Astrocyte (in vitro differentiated cells and primary cell): ENCODE measurements at places on chromosomes 16 and 17. TPM values are rescaled to one million over a fixed set of nuclear protein-coding genes. Genes with fewer than 3 reads are reported as not detected.

GRCh38 chr16:29686740-29687332 is 7.9 kb downstream of the QPRT start:
- DNase-seq: no peak

- DNase-seq: no peak
Measured at GRCh38 chr16:2829501-2830354, at the start of gene ZG16B. ZG16B (plus strand) TSS chr16:2830303; CDS start chr16:2830442, 139 bp downstream.

GRCh38 chr16:69048328-69049120 is 56.9 kb upstream of the HAS3 start:
- DNase-seq: no peak

DNA sequence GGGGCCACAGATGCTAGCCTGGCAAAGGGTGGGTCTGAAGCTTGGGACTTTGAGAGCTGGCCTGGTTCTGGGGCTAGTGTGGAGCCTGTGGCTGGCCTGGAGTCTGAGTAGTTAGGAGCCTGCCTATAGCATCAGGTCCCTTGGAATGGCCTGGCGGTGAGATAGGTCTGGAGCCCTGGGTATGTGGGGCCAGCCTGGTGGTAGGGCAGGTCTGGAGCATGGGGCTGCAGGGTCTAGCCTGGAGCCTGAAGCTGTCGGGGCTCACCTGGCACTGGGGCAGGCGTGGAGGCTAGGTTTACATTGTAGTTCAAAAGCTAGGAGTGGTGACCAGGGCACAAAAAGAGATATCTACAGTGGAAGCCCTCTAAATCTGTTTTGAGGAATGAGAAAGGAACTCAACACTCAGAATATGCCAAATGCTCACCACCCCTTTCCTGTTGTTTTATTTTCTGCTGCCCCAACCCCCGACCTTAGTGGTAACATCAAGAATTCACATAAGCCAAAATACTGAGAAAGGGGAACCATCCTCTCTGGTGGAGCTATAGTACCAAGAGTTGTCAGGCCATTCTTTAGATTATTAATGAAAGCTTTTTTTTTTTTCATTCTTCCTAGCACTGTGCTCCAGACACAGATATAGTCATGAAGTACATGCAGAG is 100.3 kb downstream of the TANC2 start:
- no peak for DNase-seq

The CFAP119 gene
- total RNA-seq: 4.0 and 4.1 TPM in 2 replicates

The FKBP10 gene
- 446 and 584 TPM in 2 replicates for total RNA-seq

The SHISA6 gene
- total RNA-seq: not detected in 2 replicates

DNA sequence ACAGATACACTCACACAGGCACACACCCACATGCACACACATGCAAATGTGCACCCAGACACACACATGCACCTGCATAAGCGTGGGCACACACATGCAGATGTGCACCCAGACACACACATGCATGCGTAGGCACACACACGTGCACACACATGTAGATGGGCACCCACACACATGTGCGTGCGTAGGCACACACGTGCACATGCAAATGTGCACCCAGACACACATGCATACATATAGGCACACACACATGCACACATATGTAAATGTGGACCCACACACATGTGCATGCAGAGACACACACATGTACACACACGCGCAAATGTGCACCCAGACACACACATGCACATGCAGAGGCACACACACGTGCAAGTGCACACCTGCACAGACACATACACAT is 60.3 kb downstream of the MRM1 start:
- DNase-seq: no peak

- DNase-seq: no peak
Measured at GRCh38 chr17:53894591-53894990, 71.9 kb downstream of the KIF2B start.

DNA sequence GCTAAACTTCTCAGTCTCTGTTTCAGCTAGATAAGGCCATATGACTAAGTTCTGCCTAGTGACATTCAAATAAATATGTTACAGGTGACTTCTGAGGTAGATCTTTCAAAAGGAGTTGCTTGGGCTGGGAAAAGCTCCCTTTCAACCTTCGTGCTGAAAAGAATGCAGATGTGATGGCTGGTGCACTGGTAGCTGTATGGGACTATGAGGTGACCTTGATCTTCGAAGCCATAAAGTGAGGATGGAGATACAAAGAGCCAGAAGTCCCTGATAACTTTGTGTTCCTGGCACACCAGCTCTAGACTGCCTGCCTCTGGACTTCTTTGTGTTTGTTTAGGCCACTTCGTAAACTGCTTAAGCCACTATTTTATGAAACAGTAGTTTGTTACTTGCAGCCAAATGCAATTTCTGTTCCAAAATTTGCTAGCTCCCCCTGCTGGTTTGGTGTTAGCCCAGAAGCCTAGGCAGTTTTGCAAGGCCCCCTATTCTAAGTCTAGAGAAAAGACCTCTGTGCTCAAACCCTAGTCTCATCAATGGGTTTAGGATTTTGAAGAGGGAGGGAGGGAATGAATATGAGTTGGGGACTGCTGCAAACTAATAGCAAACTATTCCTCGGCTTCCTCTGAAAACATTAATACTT is 23.3 kb upstream of the ERCC4 start:
- DNase-seq: no peak

GRCh38 chr16:87028481-87029320 is 288.5 kb downstream of the C16orf95 start:
- no peak for DNase-seq

The FSCN2 gene
- 5.6 and 8.0 TPM in 2 replicates for total RNA-seq

DNA sequence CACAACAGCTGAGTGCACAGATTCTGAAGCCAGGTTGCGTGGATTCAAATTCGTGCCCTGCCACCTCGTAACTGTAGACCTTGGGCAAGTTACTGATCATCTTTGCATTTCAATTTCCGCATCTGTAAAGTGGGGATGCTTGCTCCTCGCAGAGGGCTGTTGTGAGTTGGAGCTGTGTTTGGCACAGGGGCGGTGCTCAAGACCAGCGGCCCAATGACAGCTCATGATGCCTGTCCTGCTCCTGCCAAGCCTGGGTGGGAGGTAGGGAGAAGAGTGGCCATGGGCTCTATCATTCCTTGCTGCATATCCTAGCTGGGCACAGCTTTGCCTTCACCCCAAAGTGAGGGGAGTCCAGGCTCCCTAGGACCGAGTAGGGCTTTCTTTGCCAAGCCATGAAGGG is 12.6 kb downstream of the NXPH3 start:
- DNase-seq: no peak

DNA sequence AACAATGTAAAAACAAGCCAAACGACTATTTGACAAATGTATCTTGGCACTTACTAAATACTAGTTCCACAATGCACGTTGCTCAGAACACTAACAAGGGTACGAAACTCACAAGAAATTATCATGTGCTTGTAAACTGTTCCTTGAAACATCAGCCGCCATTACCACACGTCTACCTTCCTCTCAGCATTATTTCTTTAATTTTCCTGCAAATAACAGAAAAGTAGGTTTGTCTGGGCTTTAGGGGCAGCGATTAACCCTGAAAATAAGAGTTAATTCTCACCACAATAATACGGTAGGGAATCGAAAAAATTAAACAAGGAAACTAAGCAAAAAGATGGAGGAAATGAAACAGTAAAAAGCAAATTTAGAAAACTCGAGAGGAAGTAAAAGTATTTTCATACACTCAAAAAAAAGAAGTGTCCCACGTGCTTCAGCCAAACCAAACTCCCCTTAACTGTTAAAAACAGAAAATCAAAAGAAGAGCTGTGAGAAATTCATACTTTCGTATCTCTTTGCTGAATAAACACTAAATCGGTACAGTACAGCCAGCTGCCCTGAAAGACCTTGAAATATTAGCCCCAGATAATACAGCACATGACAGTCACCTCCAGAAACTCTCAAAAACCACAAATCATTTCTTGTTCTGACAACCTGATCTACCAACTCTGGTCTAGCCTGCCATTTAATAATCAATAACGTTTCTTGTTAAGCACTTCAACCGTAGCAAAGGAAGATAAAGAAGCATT is 1.2 kb downstream of the ARHGAP17 start:
- DNase-seq: no peak

DNA sequence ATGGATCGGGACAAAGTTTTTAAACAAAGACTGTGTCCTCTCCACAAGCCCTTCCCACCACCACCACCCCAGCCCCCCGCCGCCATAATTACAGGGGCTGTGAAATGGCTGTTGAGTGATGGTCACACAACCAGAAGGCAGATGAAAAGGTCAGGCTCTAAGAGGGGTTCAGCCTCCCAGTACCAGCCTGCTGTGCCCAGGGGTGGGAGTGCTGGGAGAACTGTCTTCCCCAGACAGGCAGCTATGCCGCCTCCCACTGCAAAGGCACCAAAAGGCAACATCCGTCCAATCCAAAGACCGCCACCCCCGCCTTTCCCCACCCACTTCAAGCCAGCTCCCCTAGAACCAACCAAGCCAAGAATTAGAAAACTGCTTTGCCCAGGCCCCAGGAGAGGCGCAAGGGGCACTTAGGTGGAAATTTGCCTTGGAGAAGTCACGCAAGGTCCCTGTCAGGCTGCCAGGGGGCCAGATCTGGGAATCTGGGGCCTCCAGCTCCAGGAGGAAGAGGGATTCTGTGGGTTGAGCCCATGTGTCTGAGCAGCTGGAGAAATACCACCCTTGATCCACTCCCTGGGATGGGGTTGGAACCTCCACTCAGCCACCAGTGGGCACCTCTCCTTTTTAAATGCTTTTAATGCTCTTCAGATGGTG is 14.4 kb downstream of the CARHSP1 start:
- DNase-seq: no peak

- no peak for DNase-seq
Measured at GRCh38 chr16:66629856-66630255, 25.4 kb downstream of the CMTM3 start.

GRCh38 chr17:65364438-65364837 is 197.0 kb downstream of the AXIN2 start:
- no peak for DNase-seq

The GLIS2 gene
- 16.5 and 18.9 TPM in 2 replicates for total RNA-seq

GRCh38 chr16:17404941-17405689 is 65.6 kb downstream of the XYLT1 start:
- DNase-seq: peak; percentile 84

The JPH3 gene
- 8.6 and 9.3 TPM in 2 replicates for total RNA-seq

- peak; percentile 70 for DNase-seq
Measured at GRCh38 chr17:64732336-64733006, 70.4 kb upstream of the SMURF2 start.

The DPEP1 gene
- total RNA-seq: 0.11 and 0.22 TPM in 2 replicates

DNA sequence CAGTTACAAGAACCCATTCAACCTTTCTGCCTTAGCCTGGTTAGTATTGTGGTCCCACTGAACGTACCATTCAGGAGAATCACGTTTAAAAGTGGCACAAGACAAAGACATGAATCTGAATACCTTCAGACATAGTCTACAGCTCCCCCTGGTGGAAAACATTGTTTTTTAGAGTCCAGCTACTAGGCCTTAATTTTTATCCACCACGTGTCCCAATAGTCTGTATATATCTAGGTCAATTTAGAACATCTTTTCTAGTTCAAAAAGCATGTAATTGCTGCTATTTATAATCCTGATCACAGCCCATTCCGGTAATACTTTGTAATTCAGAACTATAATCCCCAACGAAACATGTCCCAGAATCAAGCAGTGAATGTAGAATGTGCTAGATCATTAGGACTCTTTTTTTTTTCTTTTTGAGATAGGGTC is 13.7 kb upstream of the GUCY2D start:
- peak; percentile 67 for DNase-seq

GRCh38 chr17:52110923-52111581 is 47.5 kb downstream of the CA10 start:
- no peak for DNase-seq
